EL (cell line): ENCODE measurements at places on chromosomes 5 and 9.

DNA sequence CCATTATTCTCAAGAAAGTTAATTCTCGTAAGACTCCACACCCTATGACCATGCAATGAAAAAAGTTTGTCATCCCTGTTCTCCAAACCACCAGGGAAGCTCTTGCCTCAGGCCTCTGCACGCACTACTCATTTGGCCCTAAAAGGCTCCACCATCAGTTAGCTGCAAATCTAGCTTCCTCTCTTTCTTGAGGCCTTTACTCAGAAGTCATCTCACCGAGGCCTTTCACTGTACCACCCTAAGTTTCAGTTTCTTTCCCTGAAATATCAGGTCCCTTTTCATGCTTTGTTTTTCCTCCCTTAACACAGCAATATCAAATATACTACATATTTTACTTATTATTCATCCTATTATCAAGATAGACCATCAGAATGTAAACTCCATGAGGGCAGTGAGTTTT, 39.1 kb downstream of the OXCT1 start:
- DNase-seq = no peak

- peak; percentile 39 for DNase-seq
These were observed 684 bp upstream of the MED7 start for GRCh38 chr5:157143127-157143971.

DNA sequence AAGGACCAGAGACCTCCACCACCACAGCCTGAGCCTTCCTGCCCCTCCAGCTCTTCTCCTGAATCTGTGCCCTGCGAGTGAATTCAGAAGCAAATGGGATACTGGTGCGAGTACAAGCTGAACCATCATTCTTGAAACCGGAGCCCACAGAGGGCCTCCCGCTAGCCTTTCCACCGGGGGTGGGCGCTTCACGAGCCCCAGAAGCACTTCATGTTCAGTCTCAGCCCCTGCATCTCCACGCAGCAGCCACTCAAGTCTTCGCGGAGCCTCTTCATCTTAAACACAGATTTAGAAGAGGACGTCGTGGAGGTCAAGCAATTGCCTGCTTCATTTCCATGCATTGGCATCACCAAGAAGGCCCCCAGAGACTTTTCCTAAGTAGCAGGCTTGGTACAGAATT, 26.0 kb upstream of the OLFM1 start:
- DNase-seq = no peak

GRCh38 chr5:134637116-134637721, 4.6 kb upstream of the SAR1B start:
- DNase-seq = no peak
